ENCODE measurements at places on chromosomes 5 and 9.

DNA sequence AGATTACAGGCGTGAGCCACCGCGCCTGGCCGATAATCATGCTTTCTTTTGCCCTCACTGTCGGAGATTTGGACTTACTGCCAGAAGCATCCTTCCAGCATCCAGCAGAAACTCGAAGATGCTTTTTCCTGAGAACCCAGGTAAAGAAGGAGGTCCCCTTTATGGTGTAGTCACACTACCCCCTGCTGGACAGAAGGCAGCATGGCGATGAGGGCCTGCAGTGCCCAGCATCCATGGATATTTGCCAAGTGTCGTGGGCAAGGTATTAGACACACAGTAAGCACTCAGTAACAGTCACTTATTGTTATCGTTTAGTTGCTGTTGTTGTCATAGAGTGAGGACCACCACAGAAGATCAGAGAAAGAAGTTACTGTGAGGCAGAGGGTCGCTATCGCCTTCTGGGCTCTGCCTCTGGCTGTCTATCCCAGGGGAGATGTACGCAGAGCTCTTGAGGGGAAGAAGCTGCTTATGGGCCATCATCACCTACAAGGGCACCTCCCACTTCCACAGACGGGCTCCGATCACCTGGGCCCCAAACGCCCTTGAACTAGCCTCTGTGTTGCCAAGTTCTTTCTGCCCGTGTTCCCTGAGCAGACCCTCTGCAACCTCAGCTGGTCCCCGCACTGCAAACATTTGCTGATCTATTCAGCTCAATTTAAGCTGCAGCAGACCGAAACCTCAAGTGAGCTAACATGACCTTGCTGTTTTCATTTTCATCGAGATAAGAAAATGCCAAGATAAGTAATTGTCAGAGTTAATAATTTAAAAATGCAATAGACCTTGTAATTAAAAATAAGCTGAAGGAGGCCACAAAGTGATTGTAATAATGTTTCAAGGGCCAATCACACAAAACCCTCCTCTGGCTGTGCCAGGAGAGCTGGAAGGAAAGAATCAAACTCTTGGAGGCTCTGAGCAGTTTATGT, 23.9 kb downstream of the C5orf15 start:
- H3K36me3 ChIP-seq: no peaks in the 10 kb centered on the region
- H3K27ac ChIP-seq: no peak overlapping the region
- no peak overlapping the region for H3K4me3 ChIP-seq
- H3K4me1 ChIP-seq: no peaks in the 10 kb centered on the region
- H3K27me3 ChIP-seq: peaks cover 2% of the 10 kb centered on the region
- DNase-seq: peak; percentile 45

GRCh38 chr9:91378695-91379127, 17.0 kb upstream of the AUH start:
- no peak overlapping the region for H3K27ac ChIP-seq
- no peak overlapping the region for H3K4me3 ChIP-seq
- no peak for DNase-seq
- H3K4me1 ChIP-seq: peaks cover 9% of the 10 kb centered on the region

- no peak for DNase-seq
- no peaks in the 10 kb centered on the region for H3K27me3 ChIP-seq
- H3K27ac ChIP-seq: no peak overlapping the region
- H3K4me1 ChIP-seq: peaks cover 36% of the 10 kb centered on the region
- H3K36me3 ChIP-seq: peaks cover 25% of the 10 kb centered on the region
These were observed 2.5 kb downstream of the KIAA1958 start for GRCh38 chr9:112489039-112489546.

DNA sequence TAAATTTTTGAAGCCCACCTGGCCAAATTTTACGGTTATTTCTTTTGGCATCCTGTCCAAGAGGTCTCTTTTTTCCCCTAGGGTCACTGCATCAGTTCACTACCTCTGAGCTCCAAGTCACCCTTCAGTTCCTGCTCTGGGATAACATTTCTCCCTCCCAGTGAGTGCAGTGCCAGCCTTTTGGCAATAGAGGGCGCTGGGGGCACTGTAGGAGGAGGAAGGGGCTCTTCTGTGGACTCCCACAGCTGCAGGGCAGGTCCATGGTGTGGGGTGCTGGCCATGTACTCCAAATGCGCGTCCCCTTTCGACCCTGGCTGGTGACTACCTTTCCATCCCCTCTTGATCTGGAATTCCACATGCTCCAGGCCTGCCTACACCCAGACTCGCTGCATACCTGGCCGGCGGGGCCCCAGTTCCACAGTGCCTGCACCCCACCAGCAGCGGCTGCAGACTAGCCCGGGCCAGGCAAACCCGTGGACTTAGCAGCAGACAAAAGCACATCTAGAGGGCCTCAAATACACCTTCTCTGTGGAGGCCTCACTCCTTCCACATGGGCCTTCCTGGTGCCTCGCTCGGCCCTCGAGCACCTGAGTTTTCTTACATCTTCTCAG, 20.3 kb upstream of the NINJ1 start:
- DNase-seq: peak; percentile 52
- H3K36me3 ChIP-seq: peaks cover under 1% of the 10 kb centered on the region
- peaks cover 13% of the 10 kb centered on the region for H3K4me1 ChIP-seq
- no peak overlapping the region for H3K27ac ChIP-seq
- no peak overlapping the region for H3K4me3 ChIP-seq

- peak; percentile 72 for DNase-seq
- peaks cover 66% of the 10 kb centered on the region for H3K4me1 ChIP-seq
- H3K36me3 ChIP-seq: no peaks in the 10 kb centered on the region
- peak overlapping the region; percentile 66 for H3K4me3 ChIP-seq
- peak overlapping the region; percentile 87 for H3K27ac ChIP-seq
These were observed 215.7 kb upstream of the OTULINL start for GRCh38 chr5:14365831-14366430.

DNA sequence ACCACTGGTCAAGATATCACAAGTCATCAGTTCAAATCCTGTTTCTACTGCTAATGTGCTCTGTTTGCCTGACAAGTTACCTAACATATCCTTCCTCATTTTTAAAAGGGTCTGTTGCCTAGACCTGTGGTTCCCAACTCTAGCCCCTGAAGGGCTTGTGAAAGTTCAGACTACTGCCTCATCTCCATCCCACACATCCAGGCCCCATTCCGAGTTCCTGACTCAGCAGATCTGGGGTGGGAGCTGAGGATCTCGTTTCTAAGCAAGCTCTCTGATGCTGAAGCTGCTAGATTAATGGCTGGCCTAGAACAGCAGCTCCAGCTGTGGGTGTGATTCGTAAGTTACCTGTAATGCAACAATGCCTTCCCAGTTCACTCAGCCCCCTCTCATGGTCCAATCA, 32.5 kb downstream of the S1PR3 start:
- peaks cover 2% of the 10 kb centered on the region for H3K27me3 ChIP-seq
- no peaks in the 10 kb centered on the region for H3K4me1 ChIP-seq
- DNase-seq: no peak

GRCh38 chr9:37382161-37382981, 40.1 kb upstream of the GRHPR start:
- H3K4me3 ChIP-seq: no peak overlapping the region
- H3K36me3 ChIP-seq: no peaks in the 10 kb centered on the region
- H3K4me1 ChIP-seq: no peaks in the 10 kb centered on the region
- H3K27ac ChIP-seq: no peak overlapping the region
- no peaks in the 10 kb centered on the region for H3K27me3 ChIP-seq
- DNase-seq: no peak

GRCh38 chr5:147995846-147996245, 67.9 kb upstream of the SPINK5 start:
- no peak overlapping the region for H3K4me3 ChIP-seq
- no peaks in the 10 kb centered on the region for H3K27me3 ChIP-seq
- no peak overlapping the region for H3K27ac ChIP-seq
- no peaks in the 10 kb centered on the region for H3K36me3 ChIP-seq
- DNase-seq: no peak

DNA sequence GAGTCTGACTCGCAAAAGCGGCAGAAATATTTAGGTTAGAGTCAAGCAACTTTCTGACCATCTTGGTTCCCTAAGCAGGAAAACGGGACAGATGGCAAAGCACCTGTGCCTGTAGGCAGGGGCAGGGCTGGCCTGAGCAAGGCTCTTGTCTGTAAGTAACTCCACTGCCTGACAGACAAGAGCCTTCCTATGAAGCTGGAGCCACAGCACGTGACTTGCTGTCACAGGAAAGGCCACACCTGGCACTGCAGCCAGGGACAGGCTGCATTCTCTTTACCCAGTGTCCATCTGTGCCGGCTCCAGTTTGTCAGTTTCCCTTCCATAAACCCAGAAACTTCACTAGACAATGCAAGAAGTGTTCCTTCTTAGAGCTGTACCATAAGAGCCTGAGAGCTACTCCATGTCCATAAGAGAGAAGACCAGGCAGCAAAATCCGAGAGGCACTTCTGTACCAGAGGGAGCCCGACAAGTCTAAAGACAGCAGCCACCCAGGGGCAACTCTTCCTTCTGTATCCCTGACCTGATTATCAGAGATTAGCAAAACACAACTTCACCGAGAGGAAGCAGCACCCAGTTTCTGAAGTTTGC, 78.1 kb downstream of the GPR21 start:
- H3K27ac ChIP-seq: peak overlapping the region; percentile 43
- H3K4me3 ChIP-seq: no peak overlapping the region
- no peaks in the 10 kb centered on the region for H3K27me3 ChIP-seq
- H3K36me3 ChIP-seq: no peaks in the 10 kb centered on the region
- H3K4me1 ChIP-seq: peaks cover 16% of the 10 kb centered on the region
- no peak for DNase-seq

DNA sequence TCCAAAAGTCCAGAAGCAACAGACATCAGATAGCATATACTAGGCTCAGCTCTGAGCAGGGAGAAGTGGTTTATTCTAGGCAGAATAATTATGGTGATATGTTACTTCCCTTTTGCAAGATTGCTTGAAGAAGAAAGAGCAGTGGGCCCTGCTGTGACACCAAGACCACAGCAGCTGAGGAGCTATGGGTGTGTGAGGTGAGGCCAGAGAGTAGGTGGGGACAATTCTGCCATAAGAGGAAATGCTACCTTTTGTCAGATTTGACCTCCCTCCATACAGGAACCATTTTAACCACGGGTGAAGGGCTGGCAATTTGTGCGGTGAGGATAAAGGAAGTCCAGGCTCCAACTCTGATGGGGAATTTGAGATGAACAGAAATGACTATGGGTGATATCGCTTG, 51.3 kb downstream of the TNFSF15 start:
- peaks cover 46% of the 10 kb centered on the region for H3K4me1 ChIP-seq
- peak; percentile 38 for DNase-seq
- peaks cover 19% of the 10 kb centered on the region for H3K36me3 ChIP-seq
- no peaks in the 10 kb centered on the region for H3K27me3 ChIP-seq
- H3K4me3 ChIP-seq: no peak overlapping the region

DNA sequence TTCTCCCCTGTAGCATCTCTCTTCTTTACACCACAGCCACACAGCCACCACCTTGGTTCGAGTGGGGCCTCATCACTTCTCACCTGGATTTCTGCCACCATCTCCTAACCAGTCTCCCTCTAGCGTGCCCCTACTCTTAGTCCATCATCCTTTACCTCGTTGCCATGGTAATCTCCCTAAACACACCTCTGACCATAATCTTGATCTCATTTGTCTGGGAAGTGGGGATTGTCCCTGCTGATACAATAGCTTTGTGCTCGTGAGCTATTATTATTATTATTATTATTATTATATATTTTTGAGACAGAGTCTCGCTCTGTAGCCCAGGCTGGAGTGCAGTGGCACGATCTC, 76.5 kb upstream of the HSPA9 start:
- no peak overlapping the region for H3K27ac ChIP-seq
- no peak for DNase-seq
- no peak overlapping the region for H3K4me3 ChIP-seq
- H3K36me3 ChIP-seq: no peaks in the 10 kb centered on the region
- H3K27me3 ChIP-seq: peaks cover 87% of the 10 kb centered on the region
- H3K4me1 ChIP-seq: peaks cover 17% of the 10 kb centered on the region

- no peaks in the 10 kb centered on the region for H3K4me1 ChIP-seq
- H3K36me3 ChIP-seq: no peaks in the 10 kb centered on the region
- no peak overlapping the region for H3K4me3 ChIP-seq
- DNase-seq: no peak
- no peak overlapping the region for H3K27ac ChIP-seq
- peaks cover 6% of the 10 kb centered on the region for H3K27me3 ChIP-seq
These were observed 207.2 kb downstream of the ENC1 start for GRCh38 chr5:74433255-74433895.

- H3K27ac ChIP-seq: no peak overlapping the region
- H3K27me3 ChIP-seq: no peaks in the 10 kb centered on the region
- DNase-seq: no peak
- H3K4me3 ChIP-seq: no peak overlapping the region
- H3K36me3 ChIP-seq: peaks cover 53% of the 10 kb centered on the region
These were observed 3.0 kb downstream of the PSMB7 start for GRCh38 chr9:124412228-124412575.

DNA sequence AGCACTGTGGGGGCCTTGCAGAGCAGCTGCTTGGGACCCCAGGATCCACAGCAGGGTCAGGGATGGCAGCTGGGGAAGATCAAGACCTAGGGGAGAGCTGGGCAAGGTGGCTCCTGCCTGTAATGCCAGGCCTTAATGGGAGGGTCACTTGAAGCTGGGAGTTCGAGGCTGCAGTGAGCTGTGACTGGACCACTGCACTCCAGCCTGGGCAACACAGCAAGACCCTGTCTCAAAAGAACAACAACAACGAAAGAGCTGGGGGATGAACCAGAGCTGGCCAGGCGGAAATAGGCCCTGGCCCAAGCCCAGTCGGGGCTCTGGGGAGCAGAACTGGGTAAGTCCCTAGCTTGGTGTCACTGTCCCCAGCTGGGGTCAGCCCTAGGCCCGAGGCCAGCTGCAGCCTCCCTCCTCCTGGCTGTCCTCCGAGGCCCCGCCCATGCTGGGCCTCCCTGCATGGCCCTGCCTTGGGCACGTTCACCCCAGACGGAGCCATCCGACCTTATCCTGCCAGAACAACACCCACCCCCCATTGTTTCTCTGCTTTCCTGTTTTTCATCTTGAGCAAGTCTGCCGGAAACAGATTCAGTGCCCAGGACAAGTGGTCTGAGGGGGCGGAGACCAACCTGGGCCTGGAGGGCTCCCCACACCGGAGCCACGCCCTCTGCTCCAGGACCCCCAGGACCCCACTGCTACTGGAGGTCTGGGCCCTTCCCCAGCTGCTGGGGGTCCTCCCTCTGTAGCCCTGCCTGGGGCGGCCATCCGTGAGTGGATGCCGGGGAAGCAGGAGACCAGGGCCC, 1.9 kb downstream of the DIPK1B start:
- no peaks in the 10 kb centered on the region for H3K36me3 ChIP-seq
- H3K27me3 ChIP-seq: peaks cover 27% of the 10 kb centered on the region
- H3K27ac ChIP-seq: no peak overlapping the region
- DNase-seq: no peak
- H3K4me3 ChIP-seq: no peak overlapping the region

DNA sequence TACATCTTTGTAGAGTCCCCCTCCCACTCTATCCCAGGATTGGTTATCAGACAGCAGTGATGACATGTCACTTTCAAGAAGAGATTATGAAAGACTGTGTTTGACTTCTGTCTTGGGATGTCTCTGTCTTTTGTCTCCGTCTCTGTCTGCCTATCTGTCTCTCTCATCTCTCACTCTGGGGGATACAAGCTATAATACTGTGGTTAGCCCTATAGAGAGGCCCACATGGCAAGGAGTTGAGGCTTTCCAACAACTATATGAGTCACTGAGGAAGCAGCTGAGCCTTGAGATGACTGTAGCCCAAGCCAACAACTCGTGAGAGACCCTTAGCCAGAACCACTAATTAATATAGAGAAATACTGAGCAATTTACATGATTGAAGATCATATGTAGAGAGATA, 284.8 kb downstream of the PDE4D start:
- H3K4me1 ChIP-seq: peaks cover 18% of the 10 kb centered on the region
- DNase-seq: no peak
- no peaks in the 10 kb centered on the region for H3K36me3 ChIP-seq
- H3K27ac ChIP-seq: no peak overlapping the region
- H3K4me3 ChIP-seq: no peak overlapping the region
- H3K27me3 ChIP-seq: peaks cover 10% of the 10 kb centered on the region

- H3K27me3 ChIP-seq: no peaks in the 10 kb centered on the region
- no peaks in the 10 kb centered on the region for H3K4me1 ChIP-seq
- no peak overlapping the region for H3K27ac ChIP-seq
- H3K4me3 ChIP-seq: no peak overlapping the region
These were observed 145.2 kb upstream of the CDH12 start for GRCh38 chr5:22998362-22998761.

Measured in activated CD8-positive, alpha-beta T cell treated with anti-CD3 and anti-CD28 coated beads, Interleukin-2, amount 10 ng/mL, durations not matched to agents 7 days and 5 days (primary cell).